ENCODE measurements at places on chromosomes 12 and 14.

- DNase-seq, result no peak
Measured at GRCh38 chr12:80291108-80291754, 152.8 kb upstream of the PTPRQ start.

- DNase-seq, result no peak
Measured at GRCh38 chr14:97319691-97320090, 522.5 kb downstream of the VRK1 start.

DNA sequence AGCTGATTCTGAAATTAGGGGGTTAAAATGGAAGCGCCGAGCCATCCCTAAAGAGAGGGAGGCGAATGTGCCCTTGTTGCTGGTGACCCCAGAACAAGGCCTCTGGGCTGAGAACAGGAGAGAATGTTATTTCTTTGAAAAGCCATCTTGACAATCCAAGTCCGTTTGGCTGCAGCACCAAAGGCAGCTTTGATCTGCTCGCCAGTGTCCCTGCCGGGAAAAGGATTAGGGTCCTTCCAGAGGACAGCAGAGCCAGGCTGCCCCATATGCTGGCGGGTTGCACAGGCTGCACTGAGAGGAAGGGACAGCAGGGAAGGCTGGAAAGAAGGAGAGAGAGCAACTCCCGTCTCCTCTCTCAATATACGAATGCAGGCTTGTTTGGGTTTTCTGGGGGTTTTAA is 141.7 kb downstream of the TMEM132C start:
- DNase-seq, result no peak

DNA sequence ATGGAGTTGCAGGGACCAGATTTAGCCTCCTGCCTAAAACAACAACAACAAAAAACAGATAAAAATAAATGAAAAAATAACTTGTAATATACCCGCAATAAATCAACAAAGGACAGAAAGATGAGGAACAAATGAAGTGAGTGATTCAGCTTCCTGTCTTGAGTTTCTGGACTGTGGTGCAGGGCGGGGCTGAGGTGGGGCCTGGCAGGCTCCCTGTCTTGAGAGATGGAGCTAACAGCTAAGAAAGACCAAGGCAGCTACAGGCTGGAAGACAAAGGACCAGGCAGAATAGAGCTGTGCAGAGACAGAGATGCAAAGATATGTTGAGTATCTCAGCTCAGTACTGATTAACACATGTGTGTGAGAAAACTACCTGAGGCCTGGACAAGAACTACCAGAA is 879.2 kb downstream of the AACS start:
- DNase-seq, result no peak

- no peak for DNase-seq
Measured at GRCh38 chr12:9049520-9050133, 60.3 kb downstream of the KLRG1 start.

DNA sequence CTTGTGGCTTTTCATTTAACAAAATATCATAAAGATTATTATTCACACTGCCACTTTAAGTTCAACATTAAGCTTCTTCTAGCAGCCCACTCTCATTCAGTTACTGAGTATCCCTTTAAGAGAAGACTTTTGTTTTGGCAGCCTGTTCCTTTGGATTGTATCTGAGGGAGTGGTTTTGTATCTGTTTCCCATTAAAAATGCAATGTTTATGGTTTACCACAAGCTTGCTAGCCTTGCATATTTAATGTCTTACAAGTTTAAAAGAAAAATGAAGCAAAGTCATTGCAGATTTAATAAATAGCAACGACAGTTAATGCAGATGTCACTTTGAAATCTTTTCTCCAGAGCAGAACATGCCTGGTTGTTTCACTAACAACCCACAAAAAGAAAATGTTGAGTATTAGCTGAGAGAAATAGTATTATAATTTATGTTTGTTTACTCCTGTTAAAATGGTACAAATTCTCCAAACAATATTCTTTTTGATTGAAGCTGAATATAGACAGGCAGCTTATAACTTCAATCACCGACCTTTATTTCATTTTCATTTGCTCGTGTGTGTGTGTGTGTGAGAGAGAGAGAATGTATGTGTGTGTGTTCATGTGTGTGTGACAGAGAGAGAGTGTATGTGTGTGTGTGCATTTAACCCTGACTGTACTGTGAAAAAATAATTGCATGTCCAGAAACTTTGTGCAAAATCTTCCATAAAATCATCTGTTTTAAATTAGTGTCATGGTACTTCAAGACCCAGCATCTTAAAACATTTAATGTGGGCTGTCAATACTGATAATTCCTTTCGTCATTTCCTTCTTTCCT is 1.8 kb downstream of the DCN start:
- DNase-seq, result no peak

DNA sequence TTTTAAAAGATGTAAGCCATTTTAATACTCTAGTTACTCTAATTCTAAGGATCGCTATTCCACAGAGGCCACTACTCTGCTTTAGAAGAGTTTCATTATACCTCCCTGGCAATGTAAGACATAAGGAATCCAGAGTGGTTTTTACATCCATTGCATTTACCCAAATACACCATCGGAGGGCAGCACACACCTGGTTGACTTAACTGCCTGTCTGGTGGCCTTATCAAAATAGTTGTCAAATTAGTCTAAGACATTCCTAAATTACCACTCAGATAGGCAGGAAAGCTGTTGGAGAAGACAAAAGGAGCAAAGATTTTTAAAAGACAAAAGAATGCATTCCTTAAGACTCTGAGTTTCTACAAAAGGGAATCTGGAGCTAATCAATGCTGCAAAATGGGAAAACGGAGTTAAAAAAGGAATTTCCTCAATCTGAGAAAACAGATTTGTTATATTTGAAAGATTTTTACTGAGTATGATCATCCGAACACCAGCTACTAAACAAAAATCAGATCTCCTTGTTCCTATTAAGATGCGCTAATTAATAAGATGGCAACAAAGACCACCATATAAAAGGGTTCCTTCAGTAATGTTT is 33.8 kb upstream of the FGD4 start:
- peak; percentile 37 for DNase-seq
